Activated CD4-positive, alpha-beta T cell treated with anti-CD3 and anti-CD28 coated beads, Interleukin-2, amount 10 ng/mL, durations not matched to agents 24 days and 14 days (primary cell): ENCODE measurements at places on chromosomes 1 and 21.

- DNase-seq, result no peak
Observed at GRCh38 chr1:184218458-184219075, 167.0 kb downstream of the TSEN15 start.

DNA sequence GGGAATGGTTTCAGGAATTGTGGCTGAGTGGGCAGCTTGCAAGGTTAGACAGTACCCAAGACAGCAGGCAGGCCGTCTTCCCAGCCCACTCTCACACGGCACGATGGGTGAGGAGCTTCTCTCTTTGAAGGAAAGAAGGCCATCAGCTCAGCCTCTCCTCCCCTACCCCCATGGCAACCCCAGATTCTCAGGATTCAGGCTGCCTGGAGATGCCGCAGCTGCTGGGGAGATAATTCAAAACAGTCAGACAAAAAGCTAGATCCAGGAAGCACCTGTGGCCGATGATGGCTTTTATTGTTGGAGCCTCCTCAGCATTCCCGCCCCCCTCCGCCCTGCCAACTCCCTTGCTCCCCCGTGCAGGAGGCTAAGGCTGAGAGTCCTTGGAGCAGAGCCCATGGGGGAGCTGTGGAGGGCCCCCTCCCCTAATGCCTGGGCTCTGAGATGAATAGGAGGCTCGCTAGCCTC, 220.5 kb downstream of the TRABD2B start:
- DNase-seq, result no peak

DNA sequence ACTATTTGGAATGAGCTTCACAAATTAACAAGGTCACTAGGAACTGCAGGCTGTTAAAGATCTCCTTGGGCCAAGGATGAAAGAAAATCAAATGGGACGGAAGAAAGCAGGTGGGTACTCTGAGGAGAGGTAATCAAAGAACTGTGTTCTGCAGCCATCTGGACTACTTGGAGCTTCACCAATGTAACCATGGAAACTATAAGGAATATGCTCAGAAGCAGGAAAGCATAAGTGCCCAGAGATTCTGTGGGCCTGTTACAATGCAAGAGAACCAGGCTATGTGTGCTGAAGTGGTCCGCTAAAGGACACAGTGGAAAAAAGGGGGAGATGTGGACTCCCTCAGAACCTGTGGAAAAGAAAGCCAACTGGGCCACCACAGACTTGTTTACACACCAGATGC, 238.5 kb downstream of the PTGER3 start:
- DNase-seq, result no peak

DNA sequence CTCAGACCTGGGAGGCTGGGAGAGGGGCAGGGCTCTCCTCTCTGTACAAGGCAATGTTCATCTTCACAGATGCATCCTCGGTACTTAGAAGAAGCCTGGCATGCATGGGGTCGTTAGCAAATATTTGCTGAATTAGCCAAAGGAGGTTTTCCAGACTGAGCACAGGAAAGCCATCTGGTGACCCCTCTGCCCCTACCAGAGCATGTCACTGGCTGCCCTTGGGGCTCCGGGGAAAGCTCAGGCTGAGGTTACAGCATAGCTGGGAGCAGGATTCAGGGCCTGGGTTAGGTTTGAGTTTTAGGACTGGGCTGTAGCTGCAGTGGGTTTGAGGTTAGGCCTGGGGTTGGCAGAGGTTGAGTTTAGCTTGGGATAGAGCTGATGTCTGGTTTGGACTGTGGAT, 43.4 kb upstream of the ZBTB40 start:
- DNase-seq, result no peak

- no peak for DNase-seq
Observed at GRCh38 chr1:87826681-87827251, 498.1 kb downstream of the LMO4 start.

DNA sequence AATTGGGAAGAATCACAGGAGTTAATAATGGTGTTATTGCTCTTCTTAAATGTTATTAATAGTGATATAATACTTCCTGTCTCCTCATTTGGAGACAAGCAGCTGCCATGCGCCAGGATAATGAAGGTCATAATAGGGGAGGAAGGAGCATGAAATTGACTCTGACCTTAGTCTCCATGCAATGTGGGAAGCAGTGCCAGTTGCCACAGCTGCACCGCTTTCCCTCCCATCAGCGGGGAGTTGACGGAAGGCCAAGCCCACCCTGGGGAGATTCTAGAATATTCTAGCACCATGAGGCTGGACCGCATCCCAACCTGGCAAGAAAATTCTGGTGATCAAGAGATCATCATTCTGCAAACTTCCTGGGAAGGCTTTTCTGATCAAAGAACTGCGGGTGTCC, 11.0 kb upstream of the OLIG1 start:
- no peak for DNase-seq

GRCh38 chr1:201593200-201593921, 54.4 kb downstream of the NAV1 start:
- DNase-seq, result no peak

DNA sequence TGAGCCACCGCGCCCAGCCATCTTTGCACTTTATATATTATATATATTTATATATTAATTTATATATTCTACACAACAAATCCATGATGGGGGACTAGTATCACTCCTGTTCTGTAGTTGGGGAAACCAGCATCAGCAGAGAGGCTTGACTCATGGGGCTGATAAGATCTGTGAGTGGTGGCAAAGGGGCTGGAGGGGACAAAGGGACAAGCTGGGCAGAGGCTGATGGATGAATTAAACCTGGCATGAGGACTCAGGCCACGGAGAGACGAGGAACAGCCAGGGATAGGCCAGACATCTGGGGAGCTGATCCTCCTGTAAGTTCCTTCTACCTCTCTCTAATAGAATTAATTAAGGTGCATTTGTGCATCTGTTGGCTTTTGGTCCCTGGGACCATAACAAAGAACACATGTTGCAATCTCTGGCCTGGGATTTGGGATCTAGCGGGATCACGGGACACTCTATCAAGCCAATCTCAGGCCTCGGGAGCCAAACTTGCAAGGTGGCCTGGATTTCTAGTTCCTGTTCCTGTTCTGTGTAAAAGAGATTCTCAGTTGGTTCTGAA, 7.6 kb downstream of the CNR2 start:
- DNase-seq, result no peak

DNA sequence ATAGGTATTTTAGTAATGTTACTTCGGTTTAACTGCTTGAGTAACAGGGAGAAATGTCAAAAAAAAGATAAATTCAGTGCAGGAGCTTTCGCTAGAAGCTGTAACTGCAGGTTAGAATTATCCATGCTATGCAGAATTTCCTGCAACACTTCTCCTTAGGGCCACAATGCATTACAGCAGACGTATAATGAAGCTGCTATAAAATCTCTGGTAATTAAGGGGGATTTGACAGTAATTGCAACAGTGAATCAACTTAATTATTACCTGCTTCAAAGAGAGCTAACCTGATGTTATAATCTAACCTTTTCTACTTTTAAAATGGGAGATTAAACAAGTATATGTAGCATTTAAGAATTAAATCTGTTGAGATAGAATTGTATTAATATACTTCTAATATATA, 92.6 kb downstream of the ATG4C start:
- DNase-seq, result no peak

- DNase-seq, result no peak
Observed at GRCh38 chr1:96481409-96481808, 240.2 kb upstream of the PTBP2 start.

GRCh38 chr1:205339717-205340116, 17.0 kb downstream of the KLHDC8A start:
- DNase-seq, result no peak

DNA sequence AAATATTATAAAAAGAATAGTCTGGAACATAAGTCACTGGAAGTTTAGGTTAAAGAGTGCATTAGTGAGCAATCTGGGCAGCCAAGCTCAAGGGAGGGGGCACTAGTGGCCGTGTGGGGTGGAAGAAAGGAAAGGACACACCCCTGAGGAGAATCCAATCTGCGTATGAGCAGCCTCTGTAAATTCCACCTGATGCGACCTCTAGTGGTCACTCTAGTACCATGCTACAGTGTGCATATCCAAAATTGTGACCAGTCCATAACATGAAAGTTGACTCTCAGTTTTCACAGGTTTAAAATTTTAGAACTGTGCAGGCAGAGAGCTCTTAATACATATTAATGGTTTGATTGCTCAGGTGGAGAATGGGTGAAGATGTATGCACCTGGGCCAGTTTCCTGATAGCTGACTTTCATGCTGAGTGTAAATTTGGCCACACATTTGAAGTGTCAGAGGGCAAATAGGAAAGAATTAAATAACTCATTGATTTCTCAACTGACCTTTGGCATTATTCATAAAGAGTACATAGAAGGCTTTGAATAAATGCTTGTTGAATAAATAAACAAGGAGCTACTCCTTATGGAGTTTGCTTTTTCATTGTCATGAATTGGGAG, 105.9 kb upstream of the C21orf91 start:
- DNase-seq, result peak; percentile 85

DNA sequence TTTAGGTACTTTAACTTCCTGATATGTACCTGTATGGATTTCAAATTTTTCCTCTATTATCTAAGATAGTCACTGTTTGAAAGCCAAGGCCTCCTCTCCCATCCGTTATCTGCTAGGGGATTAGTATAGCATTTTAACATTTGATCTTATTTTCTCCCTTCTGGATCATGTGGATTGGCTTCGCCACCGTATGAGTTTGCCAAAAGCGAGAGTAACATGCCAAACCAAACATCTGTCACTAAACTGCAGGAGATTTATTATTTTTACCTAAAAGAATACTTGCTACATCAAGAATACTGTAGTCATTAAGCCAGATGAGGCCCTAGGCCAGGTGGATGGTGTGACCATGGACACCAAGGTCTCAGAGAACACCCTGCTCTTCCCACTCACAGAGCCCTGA, 28.5 kb upstream of the EEIG2 start:
- no peak for DNase-seq

GRCh38 chr1:215444715-215445414, 122.2 kb upstream of the KCTD3 start:
- DNase-seq, result no peak

DNA sequence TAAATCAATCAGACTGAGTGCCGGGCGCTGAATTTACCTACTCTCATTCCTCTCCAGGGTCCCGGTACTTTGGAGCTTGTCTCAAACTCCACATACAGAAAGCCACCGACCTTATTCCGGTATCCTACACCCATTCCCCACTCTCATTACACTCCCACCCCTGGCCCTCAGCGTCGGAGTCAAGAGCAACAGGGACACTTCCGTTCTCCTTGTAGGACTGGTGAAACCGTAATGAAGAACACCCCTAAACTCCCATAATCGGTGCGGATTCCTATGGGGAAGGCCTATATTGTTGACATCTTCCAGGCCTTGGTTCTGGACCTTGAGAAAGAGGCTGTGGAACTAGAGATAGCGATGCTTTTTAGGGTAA, 798 bp downstream of the ZBED6 start:
- DNase-seq, result peak; percentile 83

DNA sequence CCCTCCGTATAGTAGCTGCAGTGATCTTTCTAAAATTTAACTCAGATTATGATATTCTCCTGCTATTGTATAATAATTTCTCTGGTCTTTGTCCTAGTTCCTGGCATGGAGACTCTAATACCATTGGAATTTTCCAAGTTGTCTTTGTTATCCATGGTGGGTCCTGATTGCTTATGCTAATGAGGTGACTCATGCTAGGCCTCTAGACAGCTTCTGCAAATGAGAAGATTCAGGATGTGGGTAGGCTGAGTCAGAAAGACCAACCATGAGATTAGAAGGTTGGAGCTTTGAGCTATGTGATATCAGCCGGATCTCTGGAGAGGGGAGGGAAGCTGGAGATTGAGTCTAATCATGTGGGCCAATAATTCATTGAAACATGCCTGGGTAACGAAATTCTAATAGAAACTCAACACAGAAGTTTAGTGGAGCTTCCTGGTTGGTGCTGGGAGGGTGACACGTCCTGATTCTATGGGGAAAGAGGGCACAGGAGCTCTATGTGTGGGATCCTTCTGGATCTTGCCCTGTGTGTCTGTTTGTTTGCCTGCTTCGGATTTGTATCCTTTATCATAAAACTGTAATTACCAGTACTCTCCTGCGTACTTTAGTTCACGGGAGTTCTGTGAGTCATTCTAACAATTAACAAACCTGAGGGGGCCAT, 73.2 kb upstream of the CNIH3 start:
- DNase-seq, result peak; percentile 75

DNA sequence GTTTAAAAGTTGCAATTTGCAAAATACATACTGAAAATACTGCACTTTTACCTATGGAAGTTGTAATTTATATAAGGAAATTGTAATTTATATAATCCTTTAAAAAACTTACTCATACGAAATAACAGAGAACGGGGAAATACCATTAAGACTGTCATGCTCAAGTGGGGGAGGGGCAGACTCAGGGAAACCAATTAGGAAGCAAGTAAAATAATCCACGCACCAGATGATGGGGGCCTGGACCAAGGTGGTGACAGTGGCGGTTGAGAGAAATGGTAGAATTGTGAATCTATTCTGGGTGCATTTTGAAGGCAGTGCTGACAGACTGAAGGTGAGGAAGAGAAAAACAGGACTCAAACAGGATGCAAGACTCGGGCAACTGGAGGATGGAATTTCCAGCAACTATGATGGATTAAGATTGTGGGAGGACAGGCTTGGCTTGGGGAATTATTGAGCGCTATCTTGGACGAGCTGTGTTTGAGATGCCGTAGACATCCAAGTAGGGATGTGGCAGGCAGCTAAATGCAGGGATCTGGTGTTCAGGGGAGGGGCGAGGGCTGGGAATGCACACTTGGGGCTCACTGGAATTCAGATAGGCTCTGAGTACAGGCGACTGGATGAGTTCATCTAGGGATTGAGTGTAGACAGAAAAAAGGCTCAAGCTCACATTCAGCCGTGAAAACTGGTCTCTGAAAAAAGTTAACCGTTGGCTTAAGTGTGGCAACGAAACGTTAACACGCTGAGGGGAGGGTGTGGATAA, 977 bp downstream of the LCA5L start:
- peak; percentile 57 for DNase-seq

- peak; percentile 19 for DNase-seq
Observed at GRCh38 chr1:229891227-229891626, 175.8 kb upstream of the GALNT2 start.

DNA sequence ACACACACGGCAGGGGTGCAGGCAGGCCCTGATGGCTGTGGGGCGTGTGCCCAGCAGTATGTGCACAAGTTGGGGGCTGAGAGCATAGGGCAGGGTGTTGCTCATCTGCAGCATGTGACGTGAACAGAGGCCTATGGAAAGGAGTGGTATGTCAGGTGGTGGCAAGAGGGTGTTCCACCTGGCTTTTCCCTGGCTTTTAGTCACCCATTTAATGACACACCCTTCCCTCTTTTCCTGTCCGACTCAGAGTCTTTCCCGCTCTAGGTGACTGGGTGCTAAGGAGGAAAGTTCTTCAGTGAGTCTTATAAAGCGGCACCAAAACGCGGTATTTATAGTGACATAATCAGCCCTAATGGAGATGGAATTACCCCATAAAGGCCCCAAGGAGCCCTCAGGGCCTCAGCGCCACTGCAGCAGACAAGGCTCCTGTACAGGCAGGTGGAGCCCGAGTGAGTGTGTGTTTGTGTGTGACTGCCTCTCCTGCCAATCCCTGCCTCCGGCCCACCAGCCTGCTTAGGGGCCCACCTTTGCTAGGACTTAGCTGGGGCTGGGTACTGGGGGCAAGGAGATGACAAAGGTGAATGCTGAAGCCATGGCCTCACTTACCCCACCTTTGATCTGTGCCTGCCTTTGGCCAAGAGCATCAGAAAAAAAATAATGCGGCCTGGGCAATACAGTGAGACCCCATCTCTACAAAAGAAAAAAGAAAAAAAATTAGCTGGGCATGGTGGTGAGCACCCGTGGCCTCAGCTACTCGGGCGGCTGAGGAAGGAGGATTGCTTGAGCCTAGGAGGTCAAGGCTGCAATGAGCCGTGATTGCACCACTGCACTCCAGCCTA, 3.3 kb upstream of the EPHA2 start:
- no peak for DNase-seq
